H7 (cell line): ENCODE measurements at places on chromosomes 6 and 20.

DNA sequence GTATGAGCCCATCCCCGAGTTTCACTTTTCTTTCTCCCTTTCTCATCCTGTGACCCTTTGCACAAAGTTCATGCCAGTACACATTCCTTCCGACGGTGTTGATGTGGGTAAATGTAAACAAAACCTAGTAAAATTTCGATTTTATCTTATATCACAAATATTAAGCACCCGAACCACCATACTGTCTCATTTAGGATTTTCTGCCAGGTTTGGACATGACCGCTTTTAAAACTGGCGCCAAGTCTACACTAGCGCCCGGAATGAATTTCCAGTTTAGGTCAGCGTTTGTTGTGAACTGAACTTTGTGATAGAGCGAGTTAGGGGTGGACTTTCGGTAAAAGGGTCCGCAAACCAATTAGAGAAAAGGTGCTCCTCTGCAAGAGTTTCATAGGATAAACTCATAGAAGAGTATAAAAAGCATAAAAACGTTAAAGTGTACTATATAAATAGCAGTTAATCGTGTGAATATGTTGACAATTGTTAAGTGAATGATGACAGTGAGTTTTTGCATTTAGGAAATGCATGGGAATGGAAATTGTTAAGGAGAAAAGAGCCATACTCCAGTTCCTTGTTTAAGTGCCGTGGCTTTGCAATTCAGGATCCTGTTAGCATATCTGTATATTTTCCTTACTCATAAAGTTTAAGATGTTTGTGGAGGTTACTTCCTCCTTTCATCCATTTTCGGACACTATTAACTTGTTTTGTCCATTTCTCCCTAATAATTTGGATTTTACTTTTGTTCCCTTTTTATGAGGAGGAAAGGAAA lies 937 bp downstream of the AKAP7 start:
- DNase-seq, result no peak

GRCh38 chr20:52110456-52110855 lies 81.1 kb downstream of the ZFP64 start:
- DNase-seq, result no peak

GRCh38 chr6:134447423-134447822 lies 129.5 kb upstream of the SGK1 start:
- DNase-seq, result no peak

GRCh38 chr20:59996108-59996507 lies 37.9 kb downstream of the CDH26 start:
- DNase-seq, result no peak

DNA sequence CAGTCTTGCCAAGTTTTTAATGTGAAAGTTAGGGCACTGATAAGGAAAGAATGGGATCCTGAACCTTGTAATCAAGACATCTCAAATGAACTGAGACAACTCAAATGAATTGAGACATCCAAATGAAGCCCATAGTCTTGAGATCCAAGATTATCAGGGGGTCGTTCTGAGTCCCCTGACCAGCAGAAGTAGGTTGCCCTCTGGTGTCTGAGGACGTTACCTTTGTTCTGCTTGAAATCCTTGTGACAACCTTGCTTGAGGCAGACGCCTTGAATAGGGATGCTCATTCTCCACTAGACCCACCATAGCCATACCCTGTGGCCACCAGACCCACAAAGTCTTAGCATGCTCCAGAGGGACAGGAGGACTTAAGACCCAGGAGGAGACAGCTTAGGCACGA lies 37.7 kb downstream of the ZBTB9 start:
- peak; percentile 64 for DNase-seq

DNA sequence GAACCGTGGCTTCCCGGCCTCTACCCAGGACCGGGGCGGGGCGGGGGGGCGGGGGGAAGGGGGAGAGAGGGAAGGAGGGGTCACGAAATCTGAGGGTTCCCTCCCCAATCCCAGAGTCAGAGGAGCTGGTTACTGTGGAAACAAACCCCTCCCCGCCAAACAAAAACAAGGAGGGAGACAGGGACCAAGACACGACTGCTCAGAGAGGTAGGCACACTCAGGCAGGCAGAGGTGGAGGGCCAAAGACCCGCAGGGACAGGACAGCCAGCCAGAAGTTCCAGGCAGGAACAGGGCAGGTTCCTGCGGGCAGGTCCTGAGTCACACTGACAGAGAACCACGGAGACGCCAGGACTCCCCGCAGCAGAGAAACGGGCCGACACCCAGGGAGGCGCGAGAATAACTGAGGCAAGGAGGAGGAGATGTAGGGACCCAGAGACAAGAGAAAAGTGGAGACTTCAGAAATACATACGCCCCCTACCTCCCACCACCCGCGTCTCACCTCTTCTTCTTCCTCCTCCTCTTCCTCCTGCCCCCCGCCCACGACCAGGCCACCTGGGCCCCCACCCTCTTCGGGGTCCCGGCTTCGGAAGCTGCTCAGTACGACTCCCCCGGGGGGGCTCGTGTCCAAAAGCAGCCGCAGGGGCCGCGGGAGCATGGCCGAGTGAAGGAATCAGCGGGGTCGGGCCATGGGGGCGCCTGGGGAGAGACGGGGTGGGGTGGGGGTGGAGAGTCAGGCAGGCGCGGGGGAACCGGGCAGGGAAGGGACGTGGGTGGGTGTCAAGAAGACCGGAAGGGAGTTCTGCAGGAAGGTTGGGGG lies 578 bp downstream of the RGL2 start:
- peak; percentile 95 for DNase-seq

- DNase-seq, result no peak
Observed at GRCh38 chr6:129472239-129472638, 237.7 kb downstream of the ARHGAP18 start.

DNA sequence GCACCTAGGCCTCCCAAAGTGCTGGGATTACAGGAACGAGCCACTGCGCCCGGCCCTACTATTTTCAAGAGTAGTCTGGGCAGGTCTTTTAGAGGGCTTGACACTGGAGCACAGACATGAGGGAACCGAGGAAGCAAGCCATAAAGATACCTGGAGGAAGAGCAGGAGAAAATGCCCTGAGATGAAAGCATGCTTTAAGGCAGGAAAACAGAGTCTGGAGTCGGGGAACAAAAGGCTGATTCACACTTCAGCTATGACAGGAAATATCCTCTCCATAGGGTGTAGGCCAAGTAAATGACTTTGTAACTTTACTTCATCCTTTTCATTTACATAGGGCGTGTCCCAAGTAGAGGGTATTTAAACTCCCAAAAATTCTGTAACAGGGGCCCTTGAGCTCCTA lies 4.3 kb upstream of the SERINC3 start:
- DNase-seq, result no peak

GRCh38 chr20:18613553-18613952 lies 25.7 kb downstream of the DTD1 start:
- DNase-seq, result no peak

DNA sequence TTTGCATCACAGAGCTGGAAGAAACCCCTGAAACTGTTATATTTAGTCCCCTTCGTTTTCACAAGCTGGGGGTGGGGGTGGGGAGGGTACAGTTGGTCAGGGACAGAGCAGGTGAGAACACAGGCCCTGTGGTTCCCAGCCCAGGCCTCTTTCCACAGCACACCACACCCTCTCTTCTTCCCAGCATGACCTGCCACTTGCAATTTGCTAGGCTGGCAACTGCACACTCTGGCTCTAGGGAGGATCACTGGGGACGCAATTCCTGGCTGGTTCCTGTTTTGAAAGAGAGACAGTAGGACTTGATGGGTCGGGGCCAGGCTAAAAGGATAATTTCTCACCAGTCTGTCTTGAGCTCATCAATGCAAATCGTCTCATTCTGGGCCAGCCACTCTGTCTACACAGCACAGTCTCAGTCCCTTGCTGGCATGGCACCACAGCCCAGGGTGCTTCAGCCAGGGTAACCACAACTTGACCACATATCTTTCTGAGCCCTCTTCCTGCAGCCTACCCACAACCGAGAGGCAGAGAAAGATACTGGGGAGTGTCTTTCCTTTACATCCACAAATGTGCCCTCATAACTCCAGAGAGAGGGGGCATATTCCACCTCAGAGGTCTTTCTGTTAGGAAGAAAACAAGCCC lies 41.7 kb upstream of the EMILIN3 start:
- DNase-seq, result no peak

- peak; percentile 76 for DNase-seq
Observed at GRCh38 chr20:34536798-34537394, 20.7 kb downstream of the DYNLRB1 start.

GRCh38 chr6:20775981-20776380 lies 241.7 kb downstream of the CDKAL1 start:
- no peak for DNase-seq
